ENCODE measurements at places on chromosomes 7 and 10. TPM values are rescaled to one million over a fixed set of nuclear protein-coding genes. Genes with fewer than 3 reads are reported as not detected.

Gene C10orf67
- total RNA-seq: 1.2 TPM

- DNase-seq: no peak
Measured at GRCh38 chr7:138982204-138982623, 1.0 kb upstream of the KIAA1549 start.

- DNase-seq: no peak
Measured at GRCh38 chr10:11178606-11179515, 161.2 kb downstream of the CELF2 start.

DNA sequence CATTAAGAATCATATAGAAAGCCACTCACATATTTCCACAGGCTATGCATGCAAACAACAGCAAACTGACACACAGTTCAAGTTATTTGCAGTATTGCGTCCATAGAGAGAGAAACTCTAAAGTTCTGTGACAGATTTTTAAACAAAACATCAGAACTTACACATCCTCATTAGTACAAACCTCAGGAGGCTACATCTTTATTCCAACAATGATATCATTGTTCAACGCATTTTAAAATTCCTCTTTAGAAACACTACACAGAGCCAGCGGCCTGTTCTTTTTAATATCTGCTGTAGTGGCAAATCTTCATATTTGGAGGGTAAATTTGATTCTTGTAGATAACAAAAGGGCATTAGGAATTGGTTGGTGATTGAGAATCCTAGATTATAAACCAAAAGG is 55.9 kb upstream of the NFE2L3 start:
- DNase-seq: no peak

DNA sequence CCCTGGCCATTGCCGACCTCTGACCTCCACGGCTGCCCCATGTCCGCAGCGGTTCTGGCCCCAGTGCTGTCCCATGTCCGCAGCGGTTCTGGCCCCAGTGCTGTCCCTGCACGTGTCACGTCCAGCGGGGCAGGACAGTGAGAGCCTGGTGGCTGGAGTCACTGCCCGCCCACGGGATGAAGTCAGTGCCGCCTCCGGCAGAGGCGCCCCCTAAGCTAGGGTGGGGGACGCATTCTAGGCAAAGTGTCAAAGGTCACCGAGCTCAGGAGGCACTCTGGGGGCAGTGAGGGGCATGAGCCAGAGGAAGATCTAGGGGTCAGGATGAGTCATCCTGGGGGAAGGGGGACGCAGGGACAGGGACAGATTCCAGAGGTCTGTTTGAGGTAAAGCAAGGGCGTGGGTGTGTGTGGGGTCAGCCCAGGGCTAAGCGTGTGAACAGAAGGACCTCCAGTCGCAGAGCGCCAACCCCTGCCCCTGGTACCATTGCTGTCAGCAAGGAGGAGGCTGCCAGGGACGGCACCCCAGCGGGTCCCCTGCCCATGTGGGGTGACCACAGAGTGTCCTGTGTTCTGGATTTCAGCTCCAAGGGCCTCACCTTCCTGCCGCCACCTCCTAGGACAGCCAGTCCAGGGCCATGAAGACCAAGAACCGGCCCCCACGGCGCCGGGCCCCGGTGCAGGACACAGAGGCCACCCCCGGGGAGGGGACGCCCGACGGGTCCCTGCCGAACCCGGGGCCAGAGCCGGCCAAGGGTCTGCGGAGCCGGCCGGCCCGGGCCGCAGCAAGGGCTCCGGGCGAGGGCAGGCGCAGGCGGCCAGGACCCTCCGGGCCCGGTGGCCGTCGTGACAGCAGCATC is 665 bp downstream of the BHLHA15 start:
- DNase-seq: peak; percentile 56

- no peak for DNase-seq
Measured at GRCh38 chr7:37320848-37321468, 127.7 kb downstream of the ELMO1 start.

DNA sequence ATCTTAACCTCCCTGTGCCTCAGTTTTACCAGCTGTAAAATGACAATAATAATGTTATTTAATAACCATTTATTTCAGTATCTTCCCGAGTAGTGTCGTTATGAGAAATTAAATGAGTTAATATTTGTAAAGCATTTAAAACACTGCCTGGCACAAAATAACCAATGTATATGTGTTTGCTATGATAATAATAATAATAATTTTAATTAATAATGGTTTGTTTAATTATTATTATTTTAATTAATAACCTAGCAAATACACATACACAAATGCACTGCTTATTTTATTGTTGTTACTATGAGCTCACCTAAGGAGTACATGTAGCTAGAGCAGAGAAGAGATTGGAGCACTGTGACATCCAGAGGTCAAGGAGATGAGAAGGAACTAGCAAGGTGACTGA is 18.2 kb upstream of the GPNMB start:
- DNase-seq: no peak

Gene OTUD1
- 33.9 TPM for total RNA-seq

Gene PKD2L1
- not detected for total RNA-seq

- no peak for DNase-seq
Measured at GRCh38 chr10:95217476-95217875, 23.4 kb downstream of the ACSM6 start.

DNA sequence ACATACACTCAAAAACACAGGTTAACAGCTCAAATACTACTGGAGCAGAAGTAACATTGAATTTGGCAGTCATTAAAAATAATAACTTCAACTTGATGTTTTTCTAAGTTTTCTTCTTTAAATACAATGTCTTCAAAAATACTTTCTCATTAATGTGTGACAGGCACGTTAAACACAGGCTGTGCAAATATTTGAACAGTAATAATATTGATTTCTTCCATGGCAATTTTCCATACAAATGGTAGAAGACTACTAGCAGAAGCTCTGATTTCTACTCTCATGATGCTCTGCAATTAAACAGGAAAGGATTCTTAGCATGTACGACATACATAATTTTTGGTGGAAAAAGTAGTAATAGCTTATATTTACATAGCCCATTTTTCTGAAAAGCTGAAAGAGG is 47.4 kb downstream of the NRP1 start:
- DNase-seq: no peak

- no peak for DNase-seq
Measured at GRCh38 chr7:54161621-54162020, 380.6 kb upstream of the VSTM2A start.

DNA sequence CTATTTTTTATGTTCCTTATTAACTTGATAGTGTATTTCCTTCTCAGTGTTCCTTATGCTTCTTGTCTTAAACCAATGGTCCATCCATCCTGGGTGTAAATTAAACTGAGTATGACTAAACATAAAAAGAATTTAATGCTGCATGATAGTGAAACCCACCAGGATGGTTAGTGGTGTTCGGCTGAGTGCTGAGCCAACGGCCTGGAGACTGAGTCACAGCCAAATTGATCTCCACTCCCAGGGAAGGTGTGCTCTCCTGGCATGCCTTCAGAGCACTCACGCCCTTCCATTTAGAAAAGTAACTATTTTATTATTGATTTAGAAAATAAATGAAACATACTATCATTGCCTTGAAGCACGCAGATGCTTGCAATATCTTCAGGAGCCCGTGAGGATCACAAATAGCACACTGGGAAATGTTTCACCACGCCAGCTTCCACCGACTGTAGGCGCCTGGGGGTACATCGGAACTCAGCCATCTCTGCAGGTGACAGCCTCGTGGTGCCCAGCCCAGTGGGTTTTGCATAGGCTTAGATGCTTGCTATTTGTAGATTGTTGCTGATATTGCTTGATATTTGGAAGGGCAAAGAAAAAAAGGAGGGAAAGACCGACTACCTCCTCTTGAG is 40.0 kb upstream of the LOXL4 start:
- DNase-seq: no peak

Gene SMIM30
- total RNA-seq: 29.6 TPM

DNA sequence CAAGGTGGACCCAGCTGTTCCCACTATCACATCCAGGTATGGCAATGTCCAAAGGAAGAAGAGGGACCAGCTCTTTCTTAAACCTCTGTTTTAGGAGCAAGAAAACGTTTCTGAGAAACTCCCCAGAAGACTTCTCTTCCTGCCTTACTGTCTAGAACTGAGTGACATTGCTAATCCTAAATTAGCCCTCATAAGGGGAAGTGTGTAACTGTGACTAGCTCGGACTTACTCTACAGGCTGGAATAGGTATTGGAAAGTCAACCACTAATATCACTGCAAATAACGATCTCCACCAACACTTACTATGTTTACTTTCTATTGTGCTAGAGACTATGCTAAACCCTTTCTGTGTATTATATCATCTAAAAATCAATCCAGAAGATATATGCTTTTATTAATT is 49.9 kb upstream of the RELN start:
- DNase-seq: no peak

Gene GIMAP2
- total RNA-seq: 11.7 TPM

Gene COL26A1
- total RNA-seq: 0.09 TPM

DNA sequence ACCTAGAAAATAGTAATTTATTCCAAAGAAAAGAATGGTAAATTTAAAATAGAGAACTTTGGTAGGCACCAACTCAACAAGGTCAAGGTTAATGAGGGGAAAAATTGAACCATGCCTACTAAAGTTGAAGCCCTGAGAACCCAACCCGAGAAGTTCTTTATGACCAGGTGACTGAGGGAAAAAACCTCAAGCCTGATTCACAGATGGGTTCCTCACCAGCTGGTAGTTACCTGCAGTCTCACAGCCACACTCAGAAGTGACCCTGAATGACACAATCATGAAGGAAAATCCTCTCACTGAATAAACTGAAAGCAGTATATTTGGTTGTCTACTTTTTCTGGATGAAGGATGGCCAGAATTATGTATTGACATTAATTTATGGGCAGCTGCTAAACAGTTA is 7.0 kb downstream of the C10orf67 start:
- DNase-seq: no peak

Gene TAS2R4
- total RNA-seq: 5.1 TPM

Gene SPDYE2
- total RNA-seq: 0.31 TPM

- DNase-seq: no peak
Measured at GRCh38 chr10:64159910-64160872, 639.0 kb downstream of the REEP3 start.

Gene ANKRD61
- total RNA-seq: 0.27 TPM

Gene NEUROD6
- total RNA-seq: not detected

DNA sequence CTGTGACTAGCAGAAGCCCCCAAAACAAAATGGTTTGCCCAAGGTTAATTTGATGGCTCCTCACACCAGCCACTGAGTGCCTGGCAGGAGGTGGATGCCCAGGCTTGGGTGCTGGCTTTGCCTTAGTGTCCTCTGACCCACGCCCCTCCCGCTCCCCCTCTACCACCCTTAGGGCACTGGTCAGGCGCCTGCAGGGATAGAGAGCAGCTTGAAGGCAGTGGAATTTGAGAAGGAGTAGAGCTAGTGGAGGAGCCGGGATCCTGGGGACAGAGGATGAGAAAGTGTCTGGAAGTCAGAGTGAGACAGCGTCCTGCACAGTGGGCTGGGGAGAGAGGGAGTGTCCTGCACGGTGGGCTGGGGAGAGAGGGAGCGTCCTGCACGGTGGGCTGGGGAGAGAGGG is 139.4 kb downstream of the DNAJB6 start:
- DNase-seq: no peak

Gene GPNMB
- 145 TPM for total RNA-seq

- DNase-seq: no peak
Measured at GRCh38 chr10:27660711-27661110, 84.9 kb downstream of the MKX start.

Gene CYP2C19
- total RNA-seq: not detected

GRCh38 chr7:66539902-66540375 is 88.7 kb upstream of the KCTD7 start:
- no peak for DNase-seq

GRCh38 chr7:12504149-12504548 is 66.4 kb upstream of the SCIN start:
- no peak for DNase-seq

DNA sequence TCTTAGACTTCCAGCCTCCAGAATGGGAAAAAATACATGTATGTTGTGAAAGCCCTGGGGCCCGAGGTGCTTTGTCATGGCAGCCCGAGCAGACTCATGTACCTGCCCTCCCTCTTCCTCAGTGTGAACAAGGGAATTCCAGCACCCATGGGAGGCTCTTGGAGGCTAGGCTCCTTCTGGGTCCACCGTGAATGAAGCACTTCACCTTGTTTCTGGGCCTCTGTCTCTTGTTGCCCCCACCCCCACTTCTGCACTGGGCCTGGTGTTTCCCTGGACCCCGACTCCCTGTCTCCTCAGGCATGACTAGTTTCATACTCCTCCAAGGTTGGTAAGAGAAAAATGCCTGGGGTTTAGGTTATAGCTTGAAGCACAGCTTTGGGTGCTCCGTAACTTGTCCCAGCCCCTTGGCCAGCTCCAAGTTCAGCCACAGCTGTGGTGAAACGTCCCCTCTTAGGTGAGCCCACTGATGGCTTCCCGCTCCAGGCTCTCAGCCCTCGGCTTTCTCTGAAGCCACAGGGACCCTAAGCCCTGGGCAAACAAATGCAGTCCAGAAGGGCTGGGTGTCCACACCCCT is 30.2 kb upstream of the ARHGAP22 start:
- DNase-seq: no peak

Gene ASZ1
- not detected for total RNA-seq

DNA sequence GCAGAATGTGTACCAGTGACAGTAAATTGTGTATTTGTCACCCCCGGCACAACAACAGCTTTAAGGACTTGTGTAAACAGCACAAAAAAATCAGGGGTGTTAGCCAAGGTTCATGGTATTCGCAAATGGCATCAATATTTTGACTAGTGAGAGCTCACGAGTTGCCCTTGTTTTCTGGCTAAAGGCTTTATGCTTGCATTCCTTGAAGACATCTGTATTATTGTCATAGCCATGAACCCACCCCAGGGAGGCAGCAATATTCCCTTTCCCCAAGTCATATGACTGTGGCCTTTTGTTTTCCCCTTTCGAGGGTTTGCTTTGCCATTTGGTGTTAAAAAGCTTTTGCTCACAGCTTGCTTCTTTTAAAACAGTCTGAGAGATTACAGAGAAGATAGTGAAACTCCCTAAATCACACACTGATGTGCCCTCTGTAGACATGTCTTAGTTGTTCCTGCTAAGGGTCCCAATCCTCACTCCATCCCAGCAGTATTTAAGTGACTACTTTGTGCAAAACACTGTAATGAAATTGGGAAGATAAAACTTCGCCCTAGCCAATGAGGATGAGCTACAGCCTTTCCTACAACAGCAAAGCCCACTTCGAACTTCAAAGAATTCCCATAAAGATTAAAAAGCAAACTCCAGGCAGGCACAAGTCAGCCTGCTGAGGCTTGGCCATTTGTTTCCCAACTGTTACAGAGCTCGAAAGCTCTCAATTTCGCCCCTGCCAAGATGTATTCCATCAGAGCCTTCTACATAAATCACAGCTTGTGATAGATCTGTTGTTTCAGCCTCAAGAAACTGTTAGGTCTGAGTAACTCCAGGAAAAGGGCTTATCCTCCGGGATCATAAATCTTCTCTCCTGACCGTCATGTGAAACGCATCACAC is 172.3 kb downstream of the ADAM12 start:
- DNase-seq: no peak

GRCh38 chr7:157713591-157713990 is 376.8 kb downstream of the DNAJB6 start:
- DNase-seq: no peak

Gene MYL10
- not detected for total RNA-seq

All from sciatic nerve (tissue), 2 donors.